ENCODE measurements at places on chromosomes 6 and 20.

DNA sequence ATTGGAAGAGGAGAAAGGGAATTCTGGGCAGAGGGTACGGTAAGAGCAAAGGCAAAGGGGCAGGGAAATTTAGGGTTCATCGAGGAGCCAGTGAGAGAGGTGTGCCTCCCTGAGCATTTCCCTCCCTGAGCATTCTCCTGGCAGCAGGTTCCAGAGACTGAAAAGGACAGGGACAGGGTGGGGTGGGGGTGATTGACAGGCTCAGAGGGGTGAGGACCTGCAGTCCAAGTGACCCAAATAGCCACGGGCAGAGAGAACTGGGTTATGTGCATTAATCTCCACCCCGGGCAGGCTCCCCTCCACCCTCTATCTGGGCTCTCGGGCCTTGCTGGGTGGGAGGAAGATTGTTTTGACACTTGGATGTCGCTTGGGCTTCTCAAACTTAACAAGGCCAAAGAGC is 69.5 kb downstream of the KCNB1 start:
- DNase-seq: no peak

GRCh38 chr20:51837436-51837835 is 35.1 kb upstream of the SALL4 start:
- DNase-seq: no peak

DNA sequence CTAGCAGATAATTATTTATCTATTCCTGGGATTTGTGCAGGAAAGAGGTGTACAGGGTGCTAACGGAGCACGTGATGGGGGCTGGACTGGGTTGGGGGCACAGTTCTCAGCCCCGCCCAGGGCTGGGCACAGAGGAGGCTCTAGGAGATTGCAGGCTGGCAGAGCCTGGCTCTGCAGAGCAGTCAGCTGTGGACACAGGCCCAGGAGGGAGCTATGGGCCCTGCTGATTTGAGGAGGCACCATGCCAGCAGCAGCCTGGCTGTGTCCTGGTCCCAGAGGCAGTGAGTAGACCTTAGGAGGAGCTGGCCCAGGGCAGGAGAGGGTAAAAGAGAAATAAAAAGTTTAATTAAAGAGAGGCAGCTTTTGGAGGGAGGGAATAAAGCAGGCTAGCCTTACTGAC is 19.3 kb downstream of the MAFB start:
- DNase-seq: no peak

DNA sequence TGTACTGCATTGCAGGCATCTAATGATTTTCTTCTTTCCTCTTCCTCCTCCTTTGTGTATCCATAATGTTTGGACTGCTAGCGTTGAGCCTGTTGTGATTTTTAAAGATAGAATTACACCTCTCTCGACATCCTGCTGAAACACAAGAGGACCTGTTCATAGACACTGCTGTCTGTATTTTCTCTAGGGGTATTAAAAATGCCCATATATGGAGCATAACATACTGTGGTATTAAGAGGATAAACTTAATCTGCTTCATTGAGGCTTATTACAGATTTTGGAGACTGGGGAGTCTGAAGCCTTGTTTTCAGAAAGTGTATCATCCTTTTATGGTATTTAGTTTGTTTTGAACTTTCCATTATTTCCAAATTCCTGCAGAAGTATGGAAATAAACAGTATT is 414.3 kb downstream of the CDKAL1 start:
- DNase-seq: no peak

- DNase-seq: no peak
Observed at GRCh38 chr6:15378866-15379265, 133.0 kb downstream of the JARID2 start.

- DNase-seq: no peak
Observed at GRCh38 chr6:137754866-137755265, 112.2 kb upstream of the TNFAIP3 start.

GRCh38 chr20:382291-383115 is 1.9 kb downstream of the TRIB3 start:
- DNase-seq: no peak

DNA sequence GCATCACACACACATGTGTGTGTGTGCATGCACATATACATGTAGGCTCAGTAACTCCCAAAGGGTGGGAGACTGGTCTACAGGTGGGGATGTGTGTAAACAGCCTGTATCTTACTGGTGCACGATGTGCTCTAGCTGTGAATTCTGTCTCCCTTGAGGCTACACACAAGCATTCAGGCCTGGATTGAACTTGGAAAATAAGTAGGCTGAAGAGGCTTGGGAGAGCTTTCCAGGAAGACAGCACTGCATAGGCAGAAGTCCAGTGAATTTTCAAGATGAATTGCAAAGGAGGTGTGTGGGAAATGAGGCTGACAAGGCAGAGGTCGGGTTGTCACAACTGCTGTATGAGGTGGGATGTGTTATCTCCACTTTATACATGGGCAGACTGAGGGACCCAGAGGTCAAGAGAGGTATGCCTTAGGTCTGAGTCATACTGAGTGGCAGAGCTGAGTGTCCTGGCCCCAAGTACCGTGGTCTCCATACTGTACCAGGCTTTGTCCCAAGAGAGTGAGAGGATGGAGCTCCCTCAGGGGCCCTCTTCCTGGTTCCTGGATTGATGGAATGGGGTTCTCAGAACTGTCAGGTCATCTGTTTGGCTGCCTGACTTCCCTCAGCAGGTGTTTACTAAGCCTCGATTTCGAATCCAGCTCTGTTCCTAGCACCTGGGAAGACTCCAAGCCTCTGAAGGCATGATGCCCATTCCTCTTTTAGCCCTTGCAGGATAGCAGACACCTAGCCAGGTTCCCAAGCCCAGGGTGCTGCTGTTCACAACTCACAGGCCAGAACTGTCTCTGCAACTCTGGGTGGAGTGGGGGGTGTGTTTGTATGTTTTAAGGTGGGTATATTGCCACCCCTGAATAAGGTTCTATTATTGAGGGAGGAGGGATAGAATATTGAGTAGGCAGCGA is 14.4 kb downstream of the SNPH start:
- DNase-seq: no peak

- no peak for DNase-seq
Observed at GRCh38 chr20:37378785-37379598, 33.1 kb downstream of the SRC start.

DNA sequence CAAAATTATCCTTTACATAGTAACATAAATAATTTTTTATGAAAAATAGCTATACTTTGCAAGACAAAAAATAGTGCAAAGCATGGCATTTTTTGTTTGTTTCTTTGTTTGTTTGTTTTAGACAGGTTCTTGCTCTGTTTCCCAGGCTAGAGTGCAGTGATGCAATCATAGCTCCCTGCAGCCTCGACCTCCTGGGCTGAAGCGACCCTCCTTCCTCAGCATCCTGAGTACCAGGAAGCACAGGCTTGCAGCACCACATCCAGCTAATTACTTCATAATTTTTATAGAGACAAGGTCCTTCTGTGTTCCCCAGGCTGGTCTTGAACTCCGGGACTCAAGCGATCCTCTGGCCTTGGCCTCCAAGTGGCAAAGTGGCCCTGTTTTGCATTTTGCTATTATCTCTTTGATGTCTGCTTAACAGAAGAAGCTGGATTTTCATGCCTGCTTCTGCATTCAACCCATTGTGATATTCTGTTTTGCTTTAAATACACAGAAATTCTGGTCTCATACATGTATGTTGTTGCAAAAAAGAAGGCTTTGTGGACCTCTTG is 49.4 kb upstream of the ZMYND8 start:
- DNase-seq: no peak

DNA sequence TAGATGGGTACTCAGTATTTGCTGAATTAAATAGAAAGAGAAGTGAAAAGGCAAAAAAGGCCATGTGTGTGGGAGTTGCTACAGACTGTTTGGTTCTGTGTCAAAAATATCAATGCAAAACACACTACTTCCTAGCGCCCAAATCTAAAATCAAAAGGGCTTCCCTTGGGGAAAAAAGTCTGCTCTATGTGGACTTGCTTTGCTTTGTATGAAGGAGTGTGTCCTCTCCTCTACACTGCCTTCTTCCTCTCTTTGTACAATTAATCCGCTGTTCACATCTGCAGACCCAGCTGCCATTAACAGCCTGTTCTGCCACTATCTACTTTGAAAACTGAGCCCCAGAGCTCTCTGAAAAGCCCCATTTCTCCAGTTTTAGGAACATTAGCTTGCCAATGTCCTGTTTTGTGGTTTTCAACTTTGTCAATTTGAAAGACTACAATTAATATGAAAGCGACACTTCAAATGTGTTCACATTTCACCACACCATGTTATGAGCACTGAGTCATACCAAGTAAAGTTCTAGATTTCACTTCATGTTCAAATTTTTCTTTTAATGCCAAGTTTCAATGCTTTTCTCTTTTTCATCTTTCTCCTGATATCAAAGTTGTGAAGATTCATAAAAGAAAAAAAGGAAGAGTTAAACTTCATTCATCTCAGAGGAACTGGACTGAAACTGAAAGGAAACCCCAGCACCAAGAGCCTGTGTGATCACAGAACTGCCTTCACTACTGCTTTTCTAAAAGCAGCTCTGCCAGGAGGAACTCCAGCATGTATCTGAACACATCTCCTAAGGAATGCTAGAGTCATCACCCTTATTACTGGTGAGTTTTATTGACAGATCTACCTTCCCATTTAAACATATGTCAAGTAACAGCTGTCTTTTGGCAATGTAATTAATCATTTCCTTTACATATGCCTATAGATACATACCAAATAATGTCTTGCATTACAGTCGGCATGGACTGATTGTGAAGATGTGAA is 102.6 kb downstream of the KIF13A start:
- DNase-seq: no peak

GRCh38 chr6:52420668-52421358 is 671 bp downstream of the EFHC1 start:
- DNase-seq: peak; percentile 50

GRCh38 chr6:105545947-105546731 is 143.3 kb upstream of the PREP start:
- DNase-seq: no peak

GRCh38 chr6:94175465-94175864 is 756.1 kb upstream of the EPHA7 start:
- DNase-seq: no peak
